ENCODE measurements at places on chromosomes 13 and 19. TPM values are rescaled to one million over a fixed set of nuclear protein-coding genes. Genes with fewer than 3 reads are reported as not detected.

Gene DHDH
- 1.5 TPM for total RNA-seq

Gene ZNF473
- 13.2 TPM for total RNA-seq

Gene ZNF135
- 4.6 TPM for total RNA-seq

Gene AMER2
- 0.04 TPM for total RNA-seq

Gene CCL25
- not detected for total RNA-seq

Gene MADCAM1
- 0.46 TPM for total RNA-seq

Gene TMC4
- 22.0 TPM for total RNA-seq

Gene IGFL3
- total RNA-seq = not detected

Gene LENG8
- total RNA-seq = 62.8 TPM

Gene ZNF547
- total RNA-seq = 6.0 TPM

Gene CGB2
- total RNA-seq = 1.9 TPM

Gene SLITRK6
- not detected for total RNA-seq

Gene SEMA6B
- 0.13 TPM for total RNA-seq

Gene MZT1
- 12.7 TPM for total RNA-seq

Gene LILRB1
- total RNA-seq = not detected

Gene SCEL
- total RNA-seq = 9.3 TPM

Gene PGLYRP2
- total RNA-seq = not detected

Gene FAAP24
- total RNA-seq = 1.7 TPM

Gene SYCN
- total RNA-seq = not detected

Gene BABAM1
- 101 TPM for total RNA-seq

Gene THAP8
- total RNA-seq = 12.0 TPM

Gene APOC1
- 1.9 TPM for total RNA-seq

Gene ELAVL3
- not detected for total RNA-seq

Gene PTGIR
- total RNA-seq = 0.48 TPM

Gene CACNG7
- not detected for total RNA-seq

Gene TMPRSS9
- total RNA-seq = not detected

Gene IGFL4
- total RNA-seq = not detected

Gene IZUMO4
- total RNA-seq = 3.8 TPM

Gene MLLT1
- total RNA-seq = 27.6 TPM

Gene TBCB
- 337 TPM for total RNA-seq

Gene PSG5
- total RNA-seq = 0.34 TPM

Gene SH2D3A
- total RNA-seq = 45.8 TPM

Gene ZNF700
- 4.5 TPM for total RNA-seq

Gene RFPL4AL1
- not detected for total RNA-seq

Gene DACH1
- total RNA-seq = 1.2 TPM

Measured in kidney epithelial cell (primary cell).